ENCODE measurements at places on chromosomes 13 and 19.
A peak's percentile ranks its signal among the peaks of the same experiment; 100 is the strongest.

- no peak for DNase-seq
These were observed 18.5 kb downstream of the KCNRG start for GRCh38 chr13:50033725-50034124.

- no peak for DNase-seq
These were observed 251.9 kb downstream of the COL4A1 start for GRCh38 chr13:110055089-110055488.

GRCh38 chr13:41701676-41702075, 244.3 kb downstream of the RGCC start:
- no peak for DNase-seq

DNA sequence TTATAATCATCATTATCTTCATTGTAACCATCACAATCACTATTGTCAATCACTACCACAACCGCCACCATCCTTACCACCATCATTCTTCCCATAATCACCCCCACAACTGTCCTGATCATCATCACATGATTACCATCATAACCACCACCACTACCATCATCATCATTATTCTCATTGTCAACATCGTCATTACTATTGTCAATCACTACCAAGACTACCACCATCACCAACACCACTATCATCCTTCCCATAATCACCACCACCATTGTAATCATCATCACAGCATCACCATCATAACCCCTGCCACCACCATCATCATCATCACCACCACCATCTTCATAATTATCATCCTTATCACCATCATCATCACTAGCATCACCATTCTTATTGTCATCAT, 55.2 kb downstream of the MBD3L1 start:
- no peak for DNase-seq

GRCh38 chr13:34216256-34216655, 398.3 kb downstream of the RFC3 start:
- no peak for DNase-seq

DNA sequence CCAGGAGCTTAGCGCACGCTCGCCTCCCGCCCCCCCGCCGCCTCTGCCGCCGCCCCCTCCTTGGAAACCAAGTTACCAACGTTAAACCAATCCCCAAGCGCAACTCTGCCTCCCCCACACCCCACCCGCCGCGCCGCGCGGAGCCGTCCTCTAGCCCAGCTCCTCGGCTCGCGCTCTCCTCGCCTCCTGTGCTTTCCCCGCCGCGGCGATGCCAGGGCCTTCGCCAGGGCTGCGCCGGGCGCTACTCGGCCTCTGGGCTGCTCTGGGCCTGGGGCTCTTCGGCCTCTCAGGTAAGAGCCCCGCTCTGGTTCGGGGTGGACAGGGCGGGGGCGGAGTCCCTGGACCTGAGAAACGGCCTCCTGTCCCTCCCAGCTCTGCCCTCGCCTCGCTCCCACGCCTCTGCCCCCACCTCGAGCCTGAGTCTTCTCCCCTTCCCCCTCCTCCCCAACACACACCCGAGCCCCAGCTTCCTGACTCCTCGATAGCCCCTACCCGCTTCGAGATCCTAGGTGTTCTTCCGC, at the start of gene ICAM5:
Gene ICAM5 (plus strand): TSS at position 117 of the 521 bp plus-strand sequence. CDS start 92 bp downstream, at position 209.
- no peak for DNase-seq

GRCh38 chr19:47994209-47994802, at the start of gene ELSPBP1:
Gene ELSPBP1 (plus strand): TSS chr19:47994632. CDS start chr19:48008668, 14,036 bp downstream.
- DNase-seq: no peak

DNA sequence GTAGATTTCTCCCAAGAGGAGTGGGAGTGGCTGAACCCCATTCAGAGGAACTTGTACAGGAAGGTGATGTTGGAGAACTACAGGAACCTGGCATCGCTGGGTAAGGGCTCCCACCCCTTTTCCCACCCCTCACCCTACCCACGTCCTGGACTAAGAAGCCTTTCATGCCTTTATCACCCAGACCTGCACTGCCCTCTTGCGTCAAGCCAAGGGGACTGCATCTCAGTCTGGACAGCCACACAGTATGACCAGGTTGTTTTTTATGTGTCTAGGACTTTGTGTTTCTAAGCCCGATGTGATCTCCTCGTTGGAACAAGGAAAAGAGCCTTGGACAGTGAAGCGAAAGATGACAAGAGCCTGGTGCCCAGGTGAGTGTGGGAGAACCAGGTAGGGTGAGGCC, 8.8 kb downstream of the ZFP28 start:
- no peak for DNase-seq

- no peak for DNase-seq
These were observed 28.5 kb downstream of the MYCBP2 start for GRCh38 chr13:77298426-77298825.

- DNase-seq: no peak
These were observed 304.4 kb downstream of the DCLK1 start for GRCh38 chr13:35826626-35827254.

DNA sequence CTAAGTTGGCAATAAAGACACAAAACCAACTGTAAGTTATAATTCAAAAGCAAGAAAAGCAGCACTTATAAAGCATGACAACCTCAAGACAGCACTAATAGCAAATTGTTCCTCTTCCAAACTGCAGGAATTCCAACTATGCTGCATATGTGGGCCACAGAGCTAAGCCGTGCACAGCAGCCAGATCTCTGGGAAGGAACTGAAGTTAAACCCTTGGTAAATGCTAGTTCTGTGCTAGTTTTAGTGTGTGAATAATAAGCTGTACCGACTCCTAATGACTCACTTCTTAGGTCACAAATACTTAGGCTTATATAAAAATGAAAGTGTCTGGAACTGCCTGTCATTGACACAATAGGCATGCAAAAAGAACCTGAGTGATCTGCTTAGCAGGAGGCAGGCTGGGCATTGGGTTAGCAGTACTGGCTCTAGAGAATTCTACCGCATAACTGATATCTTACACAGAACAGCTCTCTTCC, 21.2 kb upstream of the GTF3A start:
- DNase-seq: peak; percentile 59
